ENCODE measurements at places on chromosomes 3 and 15. TPM values are rescaled to one million over a fixed set of nuclear protein-coding genes. Genes with fewer than 3 reads are reported as not detected.

The OR5K2 gene
- total RNA-seq, result not detected

The DPPA2 gene
- not detected for total RNA-seq

The SLC22A14 gene
- 0.17 TPM for total RNA-seq

The RHCG gene
- not detected for total RNA-seq

The KNG1 gene
- total RNA-seq, result not detected

The TRPM1 gene
- total RNA-seq, result not detected

The MNS1 gene
- 2.1 TPM for total RNA-seq

The PRR23A gene
- not detected for total RNA-seq

The ARRDC4 gene
- 39.8 TPM for total RNA-seq

The PPP1R14D gene
- not detected for total RNA-seq

The RPL4 gene
- total RNA-seq, result 1,689 TPM
